Stimulated activated CD8-positive, alpha-beta memory T cell treated with anti-CD3 and anti-CD28 coated beads, Interleukin-15, amount 100 ng/mL, for 4 hours (primary cell): ENCODE measurements at places on chromosomes 7 and 10.

GRCh38 chr7:39709768-39710311 lies 86.5 kb downstream of the RALA start:
- DNase-seq, result no peak

DNA sequence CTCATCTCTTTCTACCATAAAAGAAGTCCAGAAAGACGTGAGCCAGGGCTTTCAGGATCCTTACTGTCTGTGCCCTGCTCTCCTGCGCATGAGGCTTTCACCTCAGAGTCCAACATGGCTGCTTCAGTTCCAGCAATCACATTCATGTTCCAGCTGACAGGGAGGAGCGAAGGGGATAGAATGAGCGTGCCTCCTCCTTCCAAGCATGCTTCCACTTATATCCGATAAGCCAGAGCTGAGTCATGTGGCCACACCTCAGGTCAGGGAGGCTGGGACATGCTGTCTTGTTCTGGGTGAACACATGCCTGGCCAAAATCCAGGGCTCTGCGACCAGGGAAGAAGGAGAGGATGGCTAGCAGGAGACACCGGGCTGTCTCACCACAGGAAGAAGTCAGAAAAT lies 248.2 kb downstream of the SKAP2 start:
- no peak for DNase-seq

DNA sequence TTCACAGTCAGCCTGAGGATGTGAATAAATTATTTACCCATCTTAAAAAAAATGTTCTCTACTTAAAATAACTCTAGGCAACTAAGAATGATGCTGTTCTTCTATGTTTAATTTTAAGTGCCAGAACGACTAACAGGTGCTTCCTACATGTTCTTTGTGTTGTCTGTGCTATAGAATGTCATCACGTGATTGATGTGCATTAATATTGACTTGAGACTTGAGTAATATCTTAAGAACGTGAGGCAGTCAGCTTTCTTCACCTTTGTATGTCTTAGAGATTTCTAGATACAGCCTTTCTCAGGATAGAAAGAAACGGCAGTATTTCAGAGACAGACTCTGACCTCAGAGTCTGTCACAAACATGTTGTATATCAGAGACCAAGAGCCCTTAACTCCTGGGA lies 274.6 kb downstream of the KCND2 start:
- no peak for DNase-seq

DNA sequence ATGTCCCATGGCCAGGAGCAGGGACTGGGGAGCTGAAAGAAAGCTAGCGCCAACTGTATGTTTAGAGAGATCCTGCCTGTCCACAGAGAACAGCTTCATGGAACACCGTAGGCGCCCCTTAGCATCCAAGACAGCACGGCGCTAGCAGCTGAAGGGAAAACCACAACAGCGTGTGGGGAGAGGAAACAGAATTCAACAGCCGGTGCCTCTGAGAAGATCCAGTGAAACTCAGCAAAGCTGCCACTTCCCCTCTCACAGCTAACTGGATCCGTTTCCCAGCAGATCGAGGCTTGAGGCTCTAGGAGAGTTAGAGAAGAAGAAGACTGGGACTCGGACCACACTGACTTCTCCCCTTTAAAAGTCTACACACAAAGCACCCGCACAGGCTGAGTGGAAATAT lies 145.0 kb downstream of the MAD1L1 start:
- no peak for DNase-seq

DNA sequence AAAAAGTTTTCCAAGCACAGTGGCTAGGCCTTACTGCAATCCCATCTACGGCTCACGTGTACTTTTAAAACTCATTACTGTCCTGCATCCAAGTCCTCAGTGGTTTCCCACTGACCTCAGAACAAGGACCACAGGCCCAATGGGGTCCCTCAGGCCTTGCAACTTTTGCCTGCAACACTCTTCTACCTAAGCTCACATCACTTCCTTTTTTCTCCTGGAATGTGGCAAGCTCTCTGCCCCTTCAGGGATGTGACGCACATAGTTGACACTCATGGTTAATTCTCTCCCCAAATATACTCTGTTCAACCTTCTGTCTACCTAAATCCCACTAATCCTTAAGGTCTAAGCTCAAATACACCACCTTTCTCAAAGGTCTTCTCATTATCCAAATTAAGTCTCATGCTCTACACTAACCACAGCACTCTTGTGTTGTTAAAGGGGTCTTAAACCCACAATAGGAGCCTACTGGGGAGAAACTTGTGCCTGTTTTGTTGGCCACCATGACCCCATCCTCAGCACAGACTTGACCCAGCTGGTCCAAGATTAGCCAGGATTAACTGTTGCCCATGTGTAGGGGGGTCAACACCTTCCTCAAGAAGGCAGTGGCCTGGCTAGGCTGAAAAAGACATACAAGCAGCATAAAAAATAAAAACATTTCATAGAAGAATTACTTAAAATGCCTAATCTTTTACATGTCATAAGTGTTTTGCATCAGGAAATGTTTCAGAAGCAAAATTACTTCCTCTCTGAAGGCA lies 15.2 kb downstream of the HNRNPF start:
- no peak for DNase-seq

GRCh38 chr7:112540839-112541577 lies 60.2 kb downstream of the LSMEM1 start:
- DNase-seq, result no peak

- no peak for DNase-seq
These were observed 302.4 kb downstream of the GRID1 start for GRCh38 chr10:86064219-86064618.

- DNase-seq, result no peak
These were observed 1188.3 kb upstream of the SORCS1 start for GRCh38 chr10:108352771-108353170.

DNA sequence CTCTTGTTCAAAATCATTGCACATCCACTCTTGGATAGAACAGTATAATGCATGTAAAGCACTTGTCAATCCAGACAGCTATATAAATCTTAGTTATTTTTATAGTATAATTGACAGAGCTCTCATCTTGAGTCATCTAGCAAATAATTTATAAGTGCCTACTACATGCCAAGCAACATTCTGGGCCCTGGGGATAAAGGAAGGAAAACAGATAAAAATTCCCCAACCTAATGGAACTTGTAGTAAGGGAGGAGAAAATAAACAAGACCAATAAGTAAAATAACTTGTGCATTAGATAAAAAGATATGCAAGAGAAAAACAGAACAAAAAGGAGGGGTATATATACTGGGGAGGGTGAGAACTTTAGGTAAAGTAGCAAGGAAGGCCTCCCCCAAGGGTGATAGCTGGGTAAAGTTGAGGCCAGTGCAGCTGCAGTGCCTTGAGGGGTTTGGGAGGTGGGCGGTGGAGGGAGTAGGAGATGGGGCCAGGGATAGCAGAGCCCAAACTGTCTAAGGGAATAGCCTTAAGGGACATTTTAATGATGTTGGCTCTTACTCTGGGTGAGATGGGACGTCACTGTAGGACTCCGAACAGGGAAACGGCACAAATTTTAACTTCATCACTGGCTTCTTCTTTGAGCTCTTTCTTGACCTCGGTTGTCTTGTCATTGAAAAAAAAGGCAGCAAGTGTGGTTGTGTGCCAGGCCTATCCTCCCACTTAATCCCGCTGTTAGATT lies 79.3 kb upstream of the SEC61G start:
- no peak for DNase-seq

DNA sequence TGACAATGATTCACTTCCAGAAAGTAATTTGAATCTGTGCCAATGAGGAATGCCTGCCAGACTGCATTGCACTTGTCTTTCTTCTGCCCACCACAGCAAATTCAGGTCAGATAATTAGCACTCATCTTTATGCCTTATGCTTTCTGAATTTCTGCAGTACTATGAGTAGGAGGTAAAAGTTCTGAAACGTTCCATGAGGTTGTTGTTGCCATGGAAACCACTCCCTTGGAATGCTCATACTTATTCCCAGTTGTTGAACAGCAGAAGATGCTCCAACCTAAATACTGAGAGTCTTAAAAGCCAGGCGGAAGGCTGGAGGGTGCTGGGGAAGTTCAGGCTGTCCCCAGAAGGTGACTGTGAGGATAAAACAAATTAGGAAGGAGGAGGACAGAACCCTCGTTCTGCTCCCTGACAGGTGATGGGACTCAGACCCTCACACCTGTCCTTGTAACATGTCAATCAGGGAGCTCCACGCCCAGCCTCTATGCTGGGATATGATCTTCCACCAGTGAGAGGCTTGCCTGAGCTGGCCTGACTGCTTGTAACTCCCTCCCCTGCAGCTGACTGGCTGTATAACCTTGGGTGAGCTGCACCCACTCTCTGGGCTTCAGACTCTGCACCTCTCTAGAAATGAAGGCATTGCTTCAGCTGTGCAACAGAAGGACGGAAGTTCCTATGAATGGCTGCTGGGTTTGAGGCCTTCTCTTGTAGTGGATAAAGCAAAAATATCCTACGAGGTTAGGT lies 554.3 kb upstream of the MGMT start:
- DNase-seq, result no peak

- no peak for DNase-seq
These were observed 182.8 kb downstream of the ZWINT start for GRCh38 chr10:56178210-56178609.

GRCh38 chr10:14144451-14144850 lies 186.3 kb downstream of the FRMD4A start:
- DNase-seq, result no peak

DNA sequence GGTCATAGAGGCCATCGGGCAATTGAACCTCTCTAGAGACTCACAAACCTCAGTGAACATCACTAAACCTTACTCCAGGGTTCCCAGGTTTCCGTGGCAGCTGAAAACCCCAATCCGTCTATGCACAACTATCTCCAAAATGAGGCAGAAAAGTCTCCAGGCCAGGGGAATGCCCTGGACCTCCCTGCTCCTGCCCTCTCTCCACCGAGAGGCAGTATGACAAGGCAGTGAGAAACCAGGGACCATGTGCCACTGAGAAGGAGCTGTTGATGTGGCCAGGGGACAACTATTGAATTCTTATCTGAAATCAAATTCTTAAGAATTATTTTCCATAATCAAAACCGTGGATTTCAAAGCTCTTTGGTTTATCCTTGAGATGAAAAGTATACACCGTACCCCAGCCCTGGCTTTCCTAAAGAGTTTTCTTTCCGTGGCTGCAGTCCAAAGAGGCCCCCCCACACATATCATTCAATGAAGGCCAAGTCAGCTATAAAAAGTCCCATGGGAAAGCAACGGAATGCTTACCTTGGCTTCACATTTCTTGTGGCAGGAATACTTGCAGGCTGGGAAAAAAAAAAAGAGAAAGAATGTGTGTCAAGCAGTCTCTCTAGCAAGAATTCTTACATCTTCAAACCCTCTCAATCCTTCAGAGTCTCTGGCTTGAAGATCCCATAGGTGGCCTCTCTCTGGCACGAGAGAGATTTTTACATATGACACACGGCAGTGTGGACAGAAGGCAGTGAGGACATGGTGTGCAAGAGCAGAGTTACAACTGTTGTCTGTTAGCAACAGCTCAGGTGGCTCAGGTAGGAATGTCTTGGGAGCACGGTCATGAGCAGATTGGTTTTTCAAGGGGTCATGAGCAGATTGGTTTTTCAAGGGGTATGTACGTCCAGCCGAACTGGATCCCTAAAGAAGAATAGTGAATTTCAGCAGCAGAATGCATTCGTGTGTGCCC lies 75.2 kb downstream of the TNS3 start:
- no peak for DNase-seq

DNA sequence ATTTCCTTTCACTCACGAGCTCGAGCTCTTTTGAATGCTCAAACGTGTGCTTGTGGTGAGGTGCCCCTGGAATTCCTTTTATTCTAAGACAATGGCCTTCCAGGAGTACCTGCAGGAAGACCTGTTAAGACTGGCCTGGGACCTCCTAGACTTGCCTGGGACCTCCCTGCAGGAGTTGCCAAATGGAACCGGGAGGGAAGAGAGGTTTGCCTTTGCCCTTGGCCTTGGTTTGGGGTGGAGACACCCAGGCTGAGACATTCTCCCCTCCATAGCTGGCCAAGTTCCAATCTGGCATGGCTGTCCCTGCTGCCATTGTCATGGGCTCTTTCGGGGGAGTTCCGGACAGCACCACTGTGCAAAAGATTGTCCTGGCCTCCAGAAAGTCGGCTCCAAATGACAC lies 39.7 kb downstream of the DNAJB12 start:
- DNase-seq, result no peak

DNA sequence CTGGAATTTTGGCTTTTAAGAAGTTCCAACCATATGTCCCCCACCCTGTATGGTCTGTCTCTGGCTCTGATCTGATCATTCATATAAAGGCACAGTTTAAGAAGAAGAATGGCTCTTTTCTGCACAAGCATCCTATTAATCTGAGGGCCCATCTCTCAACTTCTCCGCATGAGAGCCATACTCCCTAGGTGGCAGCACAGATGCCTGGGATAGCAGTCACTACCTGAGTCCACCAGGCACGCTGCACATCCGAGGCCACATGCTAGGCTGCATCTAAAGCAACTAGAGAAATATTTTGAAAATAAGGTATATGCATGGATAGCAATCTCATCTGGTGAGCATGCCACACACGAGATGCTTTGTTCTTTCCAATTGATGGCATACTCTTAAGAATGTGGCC lies 565.5 kb downstream of the PARD3 start:
- DNase-seq, result no peak

GRCh38 chr10:98267894-98268693 lies at the start of gene LOXL4:
Gene LOXL4, minus strand, starts transcription at chr10:98268194. Its CDS starts 5,175 bp downstream, at chr10:98263019.
- no peak for DNase-seq

DNA sequence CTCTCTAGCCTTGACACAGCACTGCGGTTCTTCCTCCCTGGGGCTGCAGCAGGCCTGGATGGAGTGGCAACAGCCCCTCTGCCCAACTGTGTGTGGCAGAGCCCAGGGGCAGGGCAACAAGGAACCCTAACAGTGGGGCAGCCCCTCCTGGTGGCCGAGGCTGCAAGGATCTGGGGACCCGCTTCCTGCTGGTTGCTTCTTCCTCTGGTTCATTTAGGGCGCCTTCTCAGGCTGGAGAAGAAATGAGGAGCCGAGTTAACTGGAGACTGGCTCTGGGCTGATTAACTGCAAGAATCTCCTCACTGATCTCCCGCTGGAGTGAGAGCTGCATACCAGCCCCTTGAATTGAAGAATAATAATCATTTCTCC lies 80.1 kb upstream of the EMX2 start:
- no peak for DNase-seq

GRCh38 chr7:151484971-151485707 lies 34.6 kb downstream of the RHEB start:
- no peak for DNase-seq

- DNase-seq, result no peak
These were observed 213.6 kb downstream of the CELF2 start for GRCh38 chr10:11231285-11231684.

DNA sequence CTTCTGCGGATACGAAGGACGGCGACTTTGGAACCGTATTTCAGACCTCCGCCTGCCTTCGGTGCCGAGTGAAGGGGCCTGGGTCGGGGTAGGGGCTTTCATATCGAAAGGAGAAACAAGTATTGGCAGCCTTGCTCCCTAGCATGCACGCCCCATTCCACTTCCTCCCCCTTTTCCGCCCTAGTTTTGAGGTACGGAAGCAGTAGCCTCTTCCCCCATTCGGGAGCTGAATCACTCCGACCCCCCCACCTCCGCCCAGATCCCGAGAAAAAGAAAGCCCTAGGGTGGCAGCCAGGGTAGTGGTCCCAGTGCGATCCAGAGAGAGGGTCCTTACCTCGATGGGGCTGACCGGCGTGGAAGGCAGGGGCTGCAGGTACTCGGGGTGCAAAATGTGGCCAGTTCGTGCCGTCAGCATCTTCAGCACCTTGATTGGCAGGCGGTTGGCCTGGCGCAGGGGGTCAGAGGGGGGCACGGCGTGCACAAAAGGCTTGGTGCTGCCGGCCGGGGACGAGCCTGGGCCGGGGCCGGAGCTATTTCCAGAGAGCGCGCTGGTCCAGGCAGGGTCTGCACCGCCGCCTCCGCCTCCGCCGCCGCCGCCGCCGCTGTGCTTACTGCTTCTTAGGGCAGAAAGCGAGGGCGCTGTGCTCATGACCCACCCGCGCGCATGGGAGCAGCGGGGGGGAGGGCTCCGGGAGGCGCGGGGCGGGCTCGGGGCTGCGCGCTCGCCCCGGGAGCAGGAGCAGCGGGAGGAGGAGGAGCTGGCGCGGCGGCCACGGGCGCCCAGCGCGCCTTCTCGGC lies 594 bp downstream of the ZNF503 start:
- DNase-seq, result no peak
